ENCODE measurements at places on chromosomes 7 and 10. TPM values are rescaled to one million over a fixed set of nuclear protein-coding genes. Genes with fewer than 3 reads are reported as not detected.

MSMB gene
- total RNA-seq, result not detected

SEMA3A gene
- total RNA-seq, result 0.17 TPM

SCRN1 gene
- 4.7 TPM for total RNA-seq

LEP gene
- total RNA-seq, result not detected

TRPV5 gene
- total RNA-seq, result not detected

FANK1 gene
- total RNA-seq, result 0.63 TPM

IDI2 gene
- total RNA-seq, result not detected

MMD2 gene
- not detected for total RNA-seq

SEC24C gene
- 89.0 TPM for total RNA-seq

CCDC6 gene
- 55.9 TPM for total RNA-seq

NAT16 gene
- not detected for total RNA-seq

SLC29A3 gene
- total RNA-seq, result 7.0 TPM

CPA2 gene
- not detected for total RNA-seq

C10orf62 gene
- total RNA-seq, result not detected

ARHGEF35 gene
- 4.8 TPM for total RNA-seq

SND1 gene
- total RNA-seq, result 203 TPM

Measured in activated CD8-positive, alpha-beta memory T cell treated with anti-CD3 and anti-CD28 coated beads for 36 hours (primary cell).